ENCODE measurements at places on chromosomes 5 and 9.

GRCh38 chr9:75139201-75139600, 50.9 kb downstream of the OSTF1 start:
- DNase-seq: no peak

GRCh38 chr5:35618781-35619180, 1.1 kb downstream of the SPEF2 start:
- peak; percentile 4 for DNase-seq

- no peak for DNase-seq
Measured at GRCh38 chr9:93648836-93649235, 72.5 kb downstream of the PHF2 start.

GRCh38 chr5:14413331-14413750, 168.3 kb upstream of the OTULINL start:
- peak; percentile 71 for DNase-seq

DNA sequence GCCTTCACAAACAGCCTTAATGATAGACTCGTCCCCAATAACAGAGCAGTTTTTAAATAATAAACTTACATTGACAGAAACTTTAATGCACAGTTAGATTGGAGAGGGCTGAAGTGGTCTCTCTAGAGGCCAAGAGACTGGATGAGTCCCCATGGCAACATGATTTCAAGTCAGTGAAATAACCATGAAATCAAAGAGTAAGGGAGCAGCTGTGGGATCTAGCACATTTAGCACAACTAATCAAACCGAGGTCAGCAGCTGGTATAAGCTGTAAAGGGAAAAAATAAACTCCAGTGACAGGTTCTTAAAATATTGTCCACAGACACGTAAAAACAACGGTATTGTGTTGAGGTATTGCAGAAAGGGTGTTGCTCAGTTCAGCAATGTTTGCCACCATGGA, 916.6 kb downstream of the DNAH5 start:
- DNase-seq: no peak

- peak; percentile 87 for DNase-seq
Measured at GRCh38 chr9:127131871-127132270, 9.4 kb upstream of the ANGPTL2 start.

GRCh38 chr9:115058684-115059315, 59.2 kb downstream of the TNC start:
- DNase-seq: peak; percentile 61

DNA sequence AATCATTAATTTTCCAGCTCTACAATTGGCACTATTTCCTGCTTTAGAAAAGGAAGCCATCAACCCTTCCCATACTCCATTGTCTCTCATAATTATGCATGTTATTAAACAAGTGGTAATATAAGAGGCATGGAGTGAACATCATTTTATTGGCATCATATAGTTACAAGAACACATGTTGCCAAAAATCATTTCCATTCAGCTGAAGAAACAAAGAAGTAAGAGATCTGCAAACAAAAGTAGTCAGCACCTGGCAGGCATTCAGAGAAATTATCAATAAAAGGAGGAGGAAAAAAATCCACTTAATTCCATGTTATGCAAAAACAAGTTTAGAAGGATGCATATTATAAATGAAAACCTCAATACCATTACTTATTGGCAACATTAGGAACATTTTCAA, 1208.2 kb upstream of the C9orf72 start:
- no peak for DNase-seq

- no peak for DNase-seq
Measured at GRCh38 chr9:14157191-14157590, 156.8 kb downstream of the NFIB start.

- peak; percentile 43 for DNase-seq
Measured at GRCh38 chr5:141558150-141558549, 60.6 kb downstream of the DIAPH1 start.

All from choroid plexus epithelial cell (primary cell).